ENCODE measurements at places on chromosomes 7 and 10.

DNA sequence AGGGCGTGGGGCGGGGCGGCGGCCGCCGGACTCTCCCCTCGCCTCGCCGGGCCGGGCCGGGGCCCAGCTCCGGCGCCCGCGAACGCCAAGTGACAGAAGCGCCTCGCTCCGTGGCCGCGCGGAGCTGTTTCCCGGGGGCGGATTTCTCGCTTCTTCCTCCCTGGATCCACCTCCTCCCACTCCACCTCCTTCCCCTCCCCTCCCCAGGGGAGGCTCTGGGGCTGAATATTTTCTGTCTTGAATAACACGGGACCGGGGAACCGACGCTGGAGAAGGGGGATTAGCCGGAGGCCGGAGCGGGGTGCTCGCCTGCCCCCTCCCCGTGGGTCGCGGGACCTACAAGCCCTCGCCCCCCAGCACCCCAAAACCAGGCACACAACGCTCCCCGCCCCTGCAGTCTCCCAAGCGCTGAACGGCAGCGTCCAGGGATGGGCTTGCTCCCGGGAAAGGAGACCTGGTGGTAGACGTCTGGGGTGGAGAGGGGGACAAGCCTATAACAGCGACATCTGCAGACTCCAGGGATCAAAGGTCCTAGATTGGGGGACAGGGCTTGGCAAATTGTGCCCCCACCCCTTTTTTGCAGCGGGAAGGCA, at the start of gene ARHGAP21:
ARHGAP21 (minus strand) TSS at position 100 of the 593 bp plus-strand sequence. CDS start 1,988 bp downstream, outside the sequence.
- peak; percentile 88 for DNase-seq

DNA sequence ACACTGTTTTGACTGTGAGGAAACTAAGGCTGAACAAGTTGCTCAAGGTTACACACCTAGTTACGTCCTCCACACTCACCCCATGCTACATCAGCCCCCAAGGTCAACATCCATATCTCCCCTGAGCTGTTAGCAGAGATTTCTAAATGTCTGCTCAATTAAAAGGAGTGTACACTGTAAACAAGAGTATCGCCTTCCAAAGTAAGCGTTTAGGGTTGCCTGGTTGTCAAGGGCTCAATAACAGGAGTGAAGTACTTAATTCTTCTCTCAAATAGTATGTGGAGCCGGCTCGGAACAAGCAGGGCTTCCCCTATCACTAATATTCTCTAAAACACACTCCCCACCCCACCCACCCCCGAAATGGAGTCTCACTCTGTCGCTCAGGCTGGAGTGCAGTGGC, 412.8 kb upstream of the GALNT17 start:
- no peak for DNase-seq

DNA sequence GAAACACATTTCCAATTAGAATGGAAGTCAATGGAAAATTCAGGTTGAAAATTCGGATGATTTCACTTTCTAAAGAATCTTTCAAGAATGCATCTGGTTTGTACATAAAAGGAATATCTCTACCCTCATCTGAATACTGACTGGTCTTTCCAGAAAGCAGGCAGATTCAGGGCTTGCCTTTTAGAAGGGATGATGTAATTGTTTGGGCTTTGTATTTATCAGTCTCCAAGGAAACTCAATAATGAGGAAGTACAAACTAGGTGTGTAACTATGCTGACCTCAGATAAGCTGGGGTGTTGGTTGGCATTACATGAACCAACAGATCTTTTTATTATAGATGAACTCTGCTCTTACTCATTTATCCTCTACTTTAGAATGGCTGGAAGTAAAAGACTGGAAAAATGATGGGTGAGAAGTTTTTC, 24.1 kb downstream of the PDLIM1 start:
- peak; percentile 92 for DNase-seq

DNA sequence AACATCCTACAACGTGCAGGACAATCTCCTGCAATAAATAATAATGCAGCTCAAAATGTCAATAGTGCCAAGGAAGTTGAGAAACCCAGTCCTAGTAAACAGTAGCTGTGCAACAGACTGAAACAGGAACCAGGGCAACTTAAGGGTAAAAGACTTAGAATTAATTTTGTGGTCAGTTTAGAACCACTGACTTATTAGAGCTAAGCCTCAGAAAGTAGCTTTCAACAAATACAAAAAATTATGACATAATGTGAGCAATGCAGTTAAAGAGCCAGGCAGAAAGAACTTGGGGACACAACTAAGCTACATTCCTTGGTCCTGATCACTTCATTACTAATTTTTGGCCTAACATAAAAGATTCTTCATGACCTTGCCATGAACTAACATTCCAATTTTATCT, 195.4 kb downstream of the MACC1 start:
- DNase-seq: peak; percentile 2

DNA sequence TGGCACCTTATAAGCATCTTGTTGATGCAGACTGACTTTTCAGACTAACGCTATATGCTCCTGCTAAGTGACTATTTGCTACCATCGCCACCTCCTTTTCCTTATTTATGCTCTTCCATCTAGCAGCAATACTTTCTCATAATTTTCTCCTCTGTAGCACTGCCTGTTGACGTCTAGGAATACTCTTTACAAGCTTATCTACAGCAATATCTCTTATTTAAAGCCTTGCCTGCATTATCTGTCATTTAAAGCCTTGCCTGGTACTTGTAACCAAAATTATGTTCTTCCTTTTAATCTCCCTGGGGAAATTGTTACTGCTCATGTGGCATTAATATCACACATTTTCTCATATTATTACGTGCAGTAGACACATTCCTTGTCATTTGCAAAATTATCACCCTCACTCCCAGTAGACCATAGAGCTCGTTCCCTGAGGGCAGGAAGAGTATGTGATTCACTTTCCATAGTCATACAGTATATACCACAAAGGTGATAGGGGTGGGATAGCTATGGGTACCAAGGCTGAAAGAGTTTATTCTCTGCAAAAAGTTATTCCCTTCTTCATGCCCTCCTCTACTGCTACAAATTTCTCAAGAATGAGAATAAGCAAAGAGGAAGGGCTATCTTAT, 359.7 kb upstream of the PCDH15 start:
- no peak for DNase-seq

- peak; percentile 58 for DNase-seq
These were observed 701 bp downstream of the STK17A start for GRCh38 chr7:43583424-43584194.

All from cardiac fibroblast (primary cell).